ENCODE measurements at places on chromosomes 5 and 9.

DNA sequence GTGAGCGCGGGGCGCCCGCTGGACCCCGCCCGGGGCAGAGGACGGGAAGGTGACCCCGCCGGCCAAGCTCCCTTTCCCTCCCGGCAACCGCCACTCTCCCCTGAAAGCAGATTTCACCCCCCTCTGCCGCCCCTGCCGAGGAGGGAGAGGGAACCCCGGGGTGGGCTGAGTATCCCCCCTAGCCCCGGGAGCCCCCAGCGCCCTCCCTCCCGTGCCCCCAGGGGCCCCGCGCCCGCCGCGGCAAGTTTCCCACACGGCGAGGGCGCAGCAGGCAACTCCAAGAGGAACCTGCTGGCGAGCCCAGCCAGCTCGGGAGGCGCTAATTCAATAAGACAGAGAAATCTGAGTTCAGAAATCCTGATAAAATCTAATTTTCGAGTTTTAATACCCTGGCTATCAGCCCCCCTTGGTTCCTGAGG, 1.6 kb downstream of the NTNG2 start:
- DNase-seq: no peak

DNA sequence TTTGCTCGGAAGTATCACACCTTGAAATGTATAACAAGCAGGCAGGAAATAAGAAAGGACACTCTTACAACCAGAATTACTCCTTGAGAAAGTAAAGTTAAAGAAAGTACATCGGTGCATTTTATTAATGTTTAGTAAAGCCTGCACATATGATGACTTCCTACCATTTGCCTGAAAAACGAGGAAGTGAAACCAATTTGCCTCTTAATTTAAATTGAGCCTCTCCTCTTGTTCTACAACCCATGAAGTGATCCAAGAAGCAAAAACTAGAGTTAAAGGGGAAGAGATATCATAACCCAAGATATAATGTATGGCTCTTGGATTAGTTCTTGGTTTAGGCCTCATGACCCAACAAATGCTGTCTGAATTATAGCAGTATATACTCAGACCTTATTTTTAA, 95.6 kb downstream of the GNAQ start:
- DNase-seq: no peak

DNA sequence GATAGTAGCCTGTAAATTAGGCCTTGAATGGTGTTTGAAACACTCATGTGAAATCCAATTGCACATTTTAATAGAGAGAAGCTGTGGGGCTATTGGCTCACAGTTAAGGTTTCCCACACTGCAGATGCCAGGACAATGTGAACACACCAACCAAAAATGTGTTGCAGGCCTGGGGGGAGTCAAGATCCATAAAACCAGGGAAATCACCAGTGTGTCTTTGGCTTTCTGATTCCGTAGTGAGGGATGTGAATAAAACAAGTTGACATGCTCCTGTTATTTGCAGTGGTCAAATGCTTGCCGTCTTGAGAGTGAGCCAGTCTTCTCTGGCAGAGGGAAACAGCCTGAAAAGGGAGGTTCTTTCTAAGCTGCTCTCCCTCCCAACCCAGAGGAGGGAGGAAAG, 79.0 kb downstream of the ZNF462 start:
- DNase-seq: no peak

- DNase-seq: no peak
Measured at GRCh38 chr9:113632776-113633590, 169.5 kb downstream of the RGS3 start.

GRCh38 chr9:70389621-70390266, 24.7 kb downstream of the KLF9 start:
- DNase-seq: no peak

GRCh38 chr5:165127941-165128340, 1622.5 kb downstream of the MAT2B start:
- no peak for DNase-seq

- DNase-seq: no peak
Measured at GRCh38 chr5:159179529-159180305, 29.6 kb downstream of the RNF145 start.

DNA sequence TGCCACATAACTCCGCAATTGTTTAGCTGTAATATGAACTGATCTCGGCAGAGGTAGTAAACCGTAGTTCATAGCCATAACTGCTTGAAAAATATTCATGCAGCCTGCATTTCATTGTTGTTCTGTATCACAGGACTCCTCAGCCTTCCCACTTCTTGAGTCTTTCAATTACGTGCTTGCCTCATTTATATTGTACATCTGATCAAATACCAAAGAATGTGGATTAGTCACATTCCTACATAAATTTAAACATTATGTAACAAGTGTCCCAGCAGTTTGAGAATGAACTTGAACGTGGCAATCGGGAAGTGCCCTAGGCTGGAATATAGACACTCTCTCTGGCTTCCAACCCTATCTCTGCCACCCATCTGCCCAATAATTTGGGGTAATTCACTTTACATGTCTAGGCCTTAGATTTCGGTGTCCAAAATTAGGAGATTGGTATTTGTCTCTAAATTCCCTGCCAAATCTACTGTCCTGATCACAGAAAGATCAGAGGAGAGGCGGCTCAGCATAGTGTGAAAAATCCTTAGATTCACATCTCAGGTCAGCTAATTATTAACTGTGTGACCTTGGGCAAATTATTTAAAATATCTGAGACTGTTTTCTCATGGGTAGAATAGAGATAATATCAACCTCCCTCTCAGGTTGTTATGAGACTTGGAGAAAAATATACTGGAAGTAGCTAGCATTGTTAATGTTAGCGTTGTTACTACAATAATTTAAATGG, 215.1 kb upstream of the RFX3 start:
- DNase-seq: no peak

DNA sequence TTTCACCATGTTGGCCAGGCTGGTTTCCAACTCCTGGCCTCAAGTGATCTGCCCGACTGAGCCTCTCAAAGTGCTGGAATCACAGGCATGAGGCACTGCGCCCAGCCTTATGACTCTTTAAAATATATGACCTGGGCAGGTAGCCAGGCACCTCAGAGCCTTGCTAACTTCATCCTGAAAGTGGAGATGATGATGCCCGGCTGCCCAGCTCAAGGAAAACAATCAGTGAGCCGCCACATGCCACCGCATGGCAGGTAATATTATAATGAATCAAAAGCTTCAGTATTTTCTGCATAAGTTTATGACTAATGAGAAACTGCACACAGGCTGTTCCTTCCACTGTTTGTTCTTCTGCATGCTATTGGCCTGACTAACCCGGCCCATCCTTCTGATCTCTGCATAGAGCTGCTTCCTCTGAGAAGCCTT, 30.4 kb upstream of the DMRT1 start:
- DNase-seq: no peak

DNA sequence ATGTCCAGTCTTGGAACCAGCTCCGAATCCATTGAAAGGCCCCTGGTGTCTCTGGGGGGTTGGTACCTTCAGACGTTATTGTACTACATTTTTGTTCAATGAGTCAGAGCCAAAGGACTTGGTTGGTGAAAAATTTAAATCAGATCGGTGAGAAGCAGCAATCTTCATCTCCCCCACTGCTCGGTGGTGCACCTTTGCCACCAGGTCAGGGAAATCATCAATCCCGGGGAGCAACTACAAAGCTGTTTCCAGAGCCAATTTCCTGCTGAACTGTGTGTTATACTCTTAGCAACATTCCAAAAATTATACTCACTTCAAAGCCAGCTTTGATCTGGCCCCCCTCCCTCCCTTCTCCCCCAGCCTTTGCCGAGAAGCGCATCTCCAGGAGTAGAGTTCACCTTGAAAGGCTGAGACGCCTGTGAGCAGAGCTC, 375.2 kb upstream of the WWC1 start:
- DNase-seq: no peak

DNA sequence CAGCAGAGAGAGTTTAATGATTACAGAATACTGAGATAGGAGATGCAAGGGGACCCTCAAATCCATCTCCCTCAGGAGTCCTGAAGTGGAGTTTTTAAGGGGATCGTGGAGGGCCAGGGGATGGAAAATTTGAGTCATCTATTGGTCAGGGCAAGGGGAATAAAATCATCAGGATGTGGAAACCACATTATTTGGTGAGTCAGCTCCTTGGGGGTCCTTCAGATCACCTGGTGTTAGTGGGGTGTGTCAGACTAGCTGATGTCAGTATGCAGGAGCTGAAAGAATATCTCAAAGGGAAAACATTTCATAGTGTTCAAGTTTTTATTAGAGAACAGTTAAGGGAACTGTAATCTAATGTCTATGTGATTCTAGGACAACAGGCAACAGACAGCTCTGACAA, 183.0 kb upstream of the FTMT start:
- DNase-seq: no peak

DNA sequence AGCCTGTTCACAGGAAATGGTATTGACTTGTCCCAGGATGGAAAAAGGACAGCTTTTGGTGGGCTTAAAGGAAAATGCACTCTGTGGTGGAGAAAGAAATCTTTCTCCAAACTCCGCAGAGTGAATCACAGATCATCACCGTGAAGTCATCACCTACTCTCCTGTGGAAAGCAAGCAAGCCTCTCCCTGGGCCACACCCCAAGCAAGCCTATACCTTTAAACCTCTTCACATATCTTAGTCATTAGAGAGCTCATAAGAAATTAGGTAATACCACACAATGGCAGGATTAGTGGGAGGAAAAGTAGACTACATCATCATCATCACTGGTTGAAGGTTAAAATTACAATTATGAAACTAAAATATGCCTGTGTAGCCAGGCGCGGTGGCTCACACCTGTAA, 23.2 kb downstream of the TLE1 start:
- DNase-seq: no peak

- no peak for DNase-seq
Measured at GRCh38 chr9:37370968-37371563, 51.4 kb upstream of the GRHPR start.

DNA sequence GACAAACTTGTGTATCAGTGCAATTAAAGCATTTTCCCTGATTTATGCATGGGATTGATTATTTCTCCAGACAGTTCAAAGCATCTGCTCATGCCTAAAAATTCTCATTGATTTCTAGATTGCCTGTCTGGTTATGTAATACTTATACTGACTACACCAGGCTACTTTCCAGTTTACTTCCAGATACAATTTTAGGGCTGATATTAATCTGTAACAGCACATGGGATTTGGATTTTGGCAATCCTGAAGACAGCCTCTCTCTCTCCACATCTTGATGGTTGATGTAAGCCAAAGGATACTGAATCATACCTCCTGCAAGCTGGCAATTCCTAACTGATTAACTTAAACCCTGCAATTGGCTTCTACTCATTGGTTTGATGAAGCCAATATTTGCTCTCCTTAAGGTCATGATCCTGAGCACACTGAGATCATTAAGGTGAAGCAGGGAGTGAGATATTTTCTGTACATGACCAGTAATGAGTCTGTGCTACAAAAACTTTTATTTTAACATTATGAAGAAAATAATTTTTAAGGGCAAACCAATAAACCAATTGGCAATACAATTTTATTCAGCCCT, 25.7 kb upstream of the FBXL7 start:
- no peak for DNase-seq

- DNase-seq: no peak
Measured at GRCh38 chr5:179347581-179347980, 2.3 kb upstream of the ADAMTS2 start.

GRCh38 chr5:157049605-157050004, 9.3 kb downstream of the HAVCR1 start:
- DNase-seq: no peak

DNA sequence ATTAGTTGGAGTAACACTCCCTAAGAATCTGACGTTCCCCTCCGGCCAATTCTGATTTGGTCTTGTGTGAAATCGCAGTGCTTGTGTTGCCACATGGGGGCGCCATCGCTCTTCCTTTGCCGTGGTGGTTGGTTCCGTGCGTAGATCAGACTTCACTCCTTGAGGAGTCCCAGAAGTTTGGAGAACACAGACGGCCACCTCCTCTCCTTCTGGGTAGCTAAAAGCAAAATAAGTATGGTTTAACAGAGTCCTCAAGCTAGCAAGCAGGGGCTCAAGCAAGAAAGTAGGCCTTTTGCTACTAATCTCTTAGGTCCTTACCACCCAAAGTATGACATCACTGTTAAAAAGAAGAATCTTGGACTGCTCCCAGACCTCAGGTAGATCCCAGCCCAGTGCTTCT, 59.5 kb downstream of the HSPA4 start:
- peak; percentile 63 for DNase-seq

DNA sequence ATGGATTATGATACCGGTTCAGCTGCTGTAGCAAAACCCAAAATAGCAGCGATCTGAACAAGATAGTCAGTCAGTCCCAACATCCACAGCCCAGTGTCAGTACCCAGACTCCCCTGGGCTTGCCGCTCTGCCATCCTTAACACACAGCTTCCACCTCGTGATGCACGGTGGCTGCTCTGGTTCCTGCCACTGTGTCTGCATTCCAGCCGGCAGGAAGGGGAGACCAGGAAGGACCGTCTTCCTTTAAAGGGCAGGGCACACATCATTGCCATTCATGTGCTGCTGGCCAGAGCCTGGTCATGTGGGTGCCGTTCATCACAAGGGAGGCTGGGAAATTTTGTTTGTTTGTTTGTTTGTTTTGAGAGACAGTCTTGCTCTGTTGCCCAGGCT, 131.0 kb upstream of the IER5L start:
- DNase-seq: no peak

GRCh38 chr9:20369391-20369790, 252.9 kb downstream of the MLLT3 start:
- no peak for DNase-seq

- no peak for DNase-seq
Measured at GRCh38 chr5:150278046-150278730, 11.4 kb downstream of the CAMK2A start.

DNA sequence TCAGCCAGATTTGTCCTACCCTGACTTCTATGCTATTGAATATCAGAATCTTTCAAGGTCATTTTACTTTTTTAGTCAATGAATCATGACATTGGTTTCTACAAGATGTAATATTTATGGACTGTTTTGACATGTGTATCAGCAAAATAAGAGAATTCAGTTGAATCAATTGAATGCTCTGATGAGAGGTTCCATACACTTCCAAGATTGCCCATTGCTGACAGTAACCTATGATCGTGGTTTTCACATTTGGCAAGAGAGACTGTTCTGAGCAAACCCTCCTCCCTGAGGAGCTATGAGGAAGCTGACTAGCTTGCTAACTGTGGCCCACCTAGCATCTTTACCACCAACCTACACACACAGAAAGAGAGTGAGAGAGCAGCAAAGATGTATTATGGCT, 56.7 kb upstream of the FST start:
- no peak for DNase-seq
